Sigmoid colon (tissue), 7 donors: ENCODE measurements at places on chromosomes 13 and 19.

- no peak for DNase-seq
Observed at GRCh38 chr19:43465468-43466120, at the start of gene LYPD3. LYPD3 (minus strand) TSS chr19:43465608; CDS start chr19:43465571, 37 bp downstream.

GRCh38 chr19:19661675-19662251 is 1.7 kb downstream of the ATP13A1 start:
- peak; percentile 53 for DNase-seq

- DNase-seq = no peak
Observed at GRCh38 chr19:48686088-48686487, 9.7 kb upstream of the FUT2 start.

GRCh38 chr13:101785858-101786257 is 333.4 kb downstream of the ITGBL1 start:
- no peak for DNase-seq

DNA sequence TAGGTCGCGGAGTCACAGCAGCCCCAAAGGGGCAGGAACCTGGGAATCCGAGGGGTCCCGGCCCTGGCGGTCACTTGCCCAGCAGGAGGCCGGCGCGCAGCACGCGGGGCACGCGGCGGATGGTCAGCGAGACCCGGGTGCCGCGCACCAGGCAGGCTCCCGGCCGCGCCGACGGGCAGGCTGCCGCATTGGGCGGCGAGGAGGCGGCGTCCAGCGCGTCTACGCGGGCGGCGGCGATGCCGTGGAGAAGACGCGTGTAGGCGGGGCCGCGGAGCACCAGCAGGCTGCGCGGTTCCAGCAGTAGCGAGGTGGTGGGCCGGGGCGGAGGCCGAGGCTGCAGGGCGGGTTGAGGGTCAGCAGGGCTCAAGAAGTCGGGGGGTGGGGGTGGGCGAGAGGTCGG is 607 bp upstream of the SYNE4 start:
- DNase-seq = peak; percentile 90
